ENCODE measurements at places on chromosomes 3 and 15. TPM values are rescaled to one million over a fixed set of nuclear protein-coding genes. Genes with fewer than 3 reads are reported as not detected.

GRCh38 chr15:63396152-63396928 is 14.7 kb upstream of the CA12 start:
- no peak for DNase-seq
- no peak overlapping the region for H3K27ac ChIP-seq
- no peaks in the 10 kb centered on the region for H3K36me3 ChIP-seq
- H3K4me3 ChIP-seq: no peak overlapping the region
- peaks cover 17% of the 10 kb centered on the region for H3K4me1 ChIP-seq
- peaks cover 3% of the 10 kb centered on the region for H3K27me3 ChIP-seq

GRCh38 chr3:16203031-16203430 is 28.6 kb downstream of the GALNT15 start:
- no peak for DNase-seq
- peaks cover 12% of the 10 kb centered on the region for H3K27me3 ChIP-seq
- H3K27ac ChIP-seq: no peak overlapping the region
- H3K4me3 ChIP-seq: no peak overlapping the region
- H3K4me1 ChIP-seq: peaks cover 6% of the 10 kb centered on the region

DNA sequence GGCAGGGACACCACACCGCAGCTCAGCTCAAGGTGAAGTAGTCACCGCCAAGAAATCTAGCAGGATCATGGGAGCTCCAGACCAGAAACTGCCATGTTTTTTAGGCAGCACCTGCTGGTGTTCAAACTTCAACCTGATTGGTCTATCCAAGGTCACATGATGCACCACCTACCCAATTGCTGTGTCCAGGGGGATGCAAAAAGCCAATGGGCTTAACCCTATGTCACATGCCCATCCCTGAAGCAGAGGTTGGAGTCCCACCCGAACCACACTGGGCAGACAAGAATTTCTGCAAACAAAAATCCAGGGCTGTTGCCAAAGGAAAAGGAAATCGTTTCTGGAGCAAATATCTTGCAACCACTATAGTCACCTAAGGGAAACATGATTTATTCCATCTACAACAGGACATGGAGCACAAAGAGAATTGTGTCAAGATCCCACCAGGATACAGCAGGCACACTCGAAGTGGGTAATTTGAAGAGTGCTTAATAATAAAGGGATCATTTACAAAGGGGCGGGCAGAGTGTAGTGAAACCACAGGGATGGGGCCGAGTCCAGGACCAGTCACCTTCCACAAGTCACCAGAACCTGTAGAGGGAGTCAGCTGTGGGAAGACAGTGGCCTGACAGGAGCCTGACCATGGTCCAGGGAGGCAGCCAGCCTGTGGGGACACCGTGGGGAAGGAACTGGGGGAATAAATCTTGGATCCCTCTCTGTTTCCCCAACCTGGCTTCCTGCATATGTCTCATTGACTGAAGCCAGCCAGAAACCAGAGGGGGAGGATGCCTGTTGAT is 34.2 kb upstream of the TSEN2 start:
- no peak overlapping the region for H3K4me3 ChIP-seq
- H3K4me1 ChIP-seq: no peaks in the 10 kb centered on the region
- H3K27ac ChIP-seq: no peak overlapping the region

GRCh38 chr3:43270078-43270477 is 16.3 kb upstream of the SNRK start:
- no peaks in the 10 kb centered on the region for H3K27me3 ChIP-seq
- no peak overlapping the region for H3K27ac ChIP-seq
- DNase-seq: no peak
- H3K4me1 ChIP-seq: peaks cover 12% of the 10 kb centered on the region

Gene CFAP100
- total RNA-seq: not detected

Gene TEX55
- not detected for total RNA-seq

Gene ZKSCAN7
- 4.4 TPM for total RNA-seq
